Activated CD8-positive, alpha-beta memory T cell treated with anti-CD3 and anti-CD28 coated beads for 1 hour (primary cell): ENCODE measurements at places on chromosomes 12 and 14.

DNA sequence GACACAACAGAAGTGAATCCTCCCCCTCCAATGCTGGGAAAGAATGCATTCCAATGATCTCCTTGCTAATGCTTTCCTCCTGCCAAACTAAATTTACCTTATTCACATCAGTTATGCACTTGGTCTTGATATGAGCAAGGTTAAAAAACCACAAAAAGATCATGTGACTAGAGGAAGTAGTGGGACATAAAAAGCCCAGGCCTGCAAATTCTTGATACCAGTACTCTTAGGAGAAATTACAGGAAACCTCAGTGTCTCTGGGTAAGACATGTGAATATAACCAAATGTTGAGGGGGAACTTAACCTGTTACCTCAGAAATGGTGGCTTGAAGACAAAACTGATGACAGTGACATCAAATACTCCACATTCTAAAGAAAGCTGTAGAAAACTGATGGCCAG is 427.1 kb downstream of the RPS29 start:
- no peak for DNase-seq

DNA sequence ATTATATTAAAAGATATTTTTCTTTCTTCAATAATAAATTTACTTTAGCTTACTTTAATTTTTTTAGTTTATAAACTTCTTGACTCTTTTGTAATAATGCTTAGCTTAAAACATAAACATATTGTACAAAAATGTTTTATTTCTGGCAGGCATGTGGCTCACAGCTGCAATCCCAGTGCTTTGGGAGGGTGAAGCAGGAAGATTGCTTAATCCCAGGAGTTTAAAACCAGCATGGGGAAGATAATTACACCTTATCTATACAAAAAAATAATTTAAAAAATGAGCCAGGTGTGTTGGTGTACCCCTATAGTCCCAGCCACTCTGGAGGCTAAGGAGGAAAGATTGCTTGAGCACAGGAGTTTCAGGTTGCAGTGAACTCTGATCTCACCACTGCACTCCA is 120.7 kb downstream of the GPHN start:
- no peak for DNase-seq

DNA sequence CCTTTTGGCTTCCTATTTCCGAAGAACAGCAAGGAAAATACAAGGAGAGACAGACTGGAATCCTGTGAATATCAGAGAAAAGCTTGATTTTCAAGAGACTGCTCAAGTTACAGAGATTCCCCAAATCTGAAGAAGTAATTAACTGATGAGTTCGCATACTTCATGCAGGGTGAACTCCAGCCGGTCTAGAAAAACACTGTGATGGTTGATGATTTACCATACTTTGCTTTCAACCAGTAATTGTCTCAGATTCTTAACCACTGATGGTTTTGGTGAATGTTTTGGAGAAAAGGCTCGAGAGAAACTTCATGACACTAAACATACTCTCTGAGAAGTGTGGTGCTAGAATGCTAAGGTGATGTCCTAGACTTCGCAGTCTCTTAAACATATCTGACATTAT is 4.4 kb upstream of the PLXNC1 start:
- DNase-seq = no peak

DNA sequence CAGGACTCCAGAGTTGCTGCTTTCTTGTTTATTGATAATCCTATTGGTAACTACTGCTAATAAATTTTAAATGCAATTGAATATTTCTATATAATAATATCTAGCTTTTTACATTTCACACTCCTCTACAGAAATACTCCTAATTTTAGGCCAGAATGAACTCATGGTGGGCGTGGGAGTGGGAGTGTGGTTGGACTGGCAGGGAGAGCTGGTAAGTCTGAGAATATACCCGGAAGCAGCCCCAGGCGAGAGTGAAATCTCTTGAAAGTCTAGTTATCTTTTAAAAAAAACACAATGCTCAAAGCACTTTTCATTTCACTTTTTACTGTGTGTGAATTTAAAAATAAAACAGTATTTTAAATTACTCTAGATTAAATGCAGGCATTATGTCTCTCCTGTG is 4.7 kb downstream of the TMEM263 start:
- DNase-seq = no peak

DNA sequence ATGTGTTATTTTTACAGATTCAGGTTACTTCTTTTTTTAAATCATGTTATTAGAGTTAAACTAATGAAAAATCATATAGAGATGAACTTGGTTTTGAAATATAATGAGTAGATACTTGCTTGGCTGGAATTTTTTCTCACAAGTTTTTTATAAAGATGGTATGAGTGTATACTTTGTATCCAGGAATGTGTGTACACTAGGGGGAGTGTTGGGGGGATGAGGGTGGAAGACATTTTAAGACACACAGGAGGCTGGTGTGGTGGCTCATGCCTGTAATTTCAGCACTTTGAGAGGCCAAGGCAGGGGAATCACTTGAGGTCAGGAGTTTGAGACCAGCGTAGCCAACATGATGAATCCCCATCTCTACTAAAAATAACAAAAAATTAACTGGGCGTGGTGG is 23.2 kb downstream of the PPM1A start:
- DNase-seq = no peak

GRCh38 chr12:124604264-124604680 is 36.9 kb upstream of the NCOR2 start:
- DNase-seq = no peak

DNA sequence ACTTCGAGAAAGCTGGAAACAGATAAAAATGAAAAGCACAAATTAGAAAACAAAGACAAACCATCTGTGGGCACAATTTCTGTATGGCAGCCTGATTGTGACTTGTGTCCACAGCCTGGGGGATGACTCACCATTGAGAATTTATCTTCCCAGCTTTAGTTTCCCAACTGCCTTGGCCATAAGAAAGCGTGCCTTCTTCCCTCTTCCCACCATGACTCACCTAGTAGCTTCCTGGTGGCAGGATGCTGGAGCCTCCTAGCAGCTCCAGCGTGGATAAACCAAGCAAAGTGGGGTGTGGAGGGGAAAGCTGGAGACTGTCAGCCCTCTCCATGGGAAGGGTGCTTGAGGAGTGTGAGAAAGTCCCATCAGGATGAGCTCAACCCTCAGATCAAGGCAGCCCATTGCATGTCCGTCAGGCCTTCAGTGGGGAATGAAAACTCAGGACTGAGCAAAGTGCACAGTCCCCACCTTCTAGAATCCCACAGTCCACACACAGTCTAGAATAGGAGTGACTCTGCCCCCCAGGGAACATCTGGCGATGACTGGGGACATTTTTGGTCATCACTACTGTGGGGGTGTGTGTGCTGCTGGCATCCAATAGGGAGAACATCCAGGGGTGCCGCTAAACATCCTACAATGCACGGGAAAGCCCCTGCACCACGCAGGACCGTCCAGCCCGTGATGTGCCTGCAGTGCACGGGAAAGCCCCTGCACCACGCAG is 22.4 kb upstream of the SERPINA6 start:
- DNase-seq = no peak

DNA sequence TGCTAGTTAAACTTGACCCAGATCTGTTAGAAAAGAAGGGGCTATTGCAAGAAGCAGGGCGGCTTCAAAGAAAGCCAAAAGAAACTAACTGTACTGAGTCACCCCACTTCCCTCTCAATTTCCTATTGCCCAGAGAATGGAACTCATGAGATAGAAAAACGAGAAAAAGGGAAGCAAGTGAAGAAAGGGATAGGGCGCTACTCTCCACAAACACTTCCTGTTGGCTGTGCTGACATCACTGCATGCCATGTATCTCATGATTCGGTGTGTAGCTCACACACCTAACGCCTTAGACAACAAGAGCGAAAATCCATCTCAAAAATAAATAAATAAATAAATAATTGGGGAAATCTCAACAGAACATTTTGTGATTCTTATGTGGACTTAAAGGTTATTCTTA is 13.0 kb upstream of the P2RX4 start:
- no peak for DNase-seq

GRCh38 chr12:5428332-5429221 is 3.3 kb upstream of the NTF3 start:
- DNase-seq = no peak

DNA sequence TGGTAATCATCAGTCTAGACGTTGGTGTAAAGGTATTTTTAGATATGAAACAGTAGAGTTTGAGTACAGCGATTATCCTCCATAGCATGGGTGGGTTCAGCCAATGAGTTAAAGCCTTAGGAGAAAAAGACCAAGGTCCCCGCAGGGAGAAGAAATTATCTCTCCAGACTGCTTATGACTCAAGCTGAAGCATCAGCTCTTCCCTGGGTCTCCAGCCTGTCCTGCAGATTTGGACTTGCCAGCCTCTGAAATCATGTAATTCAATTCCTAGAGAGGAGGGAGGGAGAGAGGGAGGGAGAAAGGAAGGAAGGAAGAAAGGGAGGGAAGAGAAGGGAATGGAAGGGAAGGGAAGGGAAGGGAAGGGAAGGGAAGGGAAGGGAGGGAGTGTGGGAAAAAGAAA is 12.0 kb upstream of the DTX1 start:
- DNase-seq = no peak

DNA sequence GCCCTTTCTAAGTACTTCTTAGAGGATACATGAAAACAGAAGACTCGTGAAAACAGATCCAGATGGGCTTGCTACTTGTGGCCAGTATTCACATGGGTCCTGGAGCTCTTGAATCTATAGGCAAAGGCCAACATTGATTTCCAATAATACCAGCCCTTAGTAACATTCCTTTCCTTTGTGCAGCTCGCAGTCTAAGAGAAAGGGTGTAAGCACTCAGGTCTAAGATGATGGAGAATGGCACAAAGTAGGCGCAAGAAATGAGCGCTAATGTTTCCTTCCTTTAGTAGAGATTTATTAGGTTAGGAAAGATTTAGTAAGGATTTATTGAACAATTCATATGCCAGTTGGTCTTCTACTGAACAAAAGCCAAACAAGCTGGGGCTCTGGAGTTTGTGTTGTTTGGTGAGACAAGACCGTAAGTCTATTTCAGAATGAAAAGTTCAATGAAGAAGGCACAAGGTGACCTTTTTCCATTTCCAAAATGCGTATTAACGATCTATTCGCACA is 525 bp downstream of the RNU6-8 start:
- DNase-seq = no peak

DNA sequence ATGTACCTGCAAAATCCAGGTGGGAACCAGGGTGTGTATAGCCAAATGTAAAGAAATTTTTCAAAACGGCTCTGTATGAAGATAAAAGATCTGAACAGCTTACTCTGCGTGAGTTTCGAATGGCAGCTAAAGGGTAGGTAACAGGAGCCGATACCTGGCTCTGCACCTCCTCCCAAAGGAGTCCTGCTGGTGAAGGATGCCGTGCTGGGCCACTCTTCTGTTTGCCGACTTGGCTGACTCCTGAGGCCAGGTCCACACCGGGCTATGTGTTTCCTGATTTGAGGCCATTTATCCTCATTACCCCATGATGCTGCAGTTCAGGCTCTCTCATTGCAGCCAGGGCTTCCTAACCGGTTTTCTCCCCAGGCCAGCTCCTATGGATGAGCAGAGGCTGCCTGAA is 244.6 kb downstream of the SLC41A2 start:
- DNase-seq = no peak

DNA sequence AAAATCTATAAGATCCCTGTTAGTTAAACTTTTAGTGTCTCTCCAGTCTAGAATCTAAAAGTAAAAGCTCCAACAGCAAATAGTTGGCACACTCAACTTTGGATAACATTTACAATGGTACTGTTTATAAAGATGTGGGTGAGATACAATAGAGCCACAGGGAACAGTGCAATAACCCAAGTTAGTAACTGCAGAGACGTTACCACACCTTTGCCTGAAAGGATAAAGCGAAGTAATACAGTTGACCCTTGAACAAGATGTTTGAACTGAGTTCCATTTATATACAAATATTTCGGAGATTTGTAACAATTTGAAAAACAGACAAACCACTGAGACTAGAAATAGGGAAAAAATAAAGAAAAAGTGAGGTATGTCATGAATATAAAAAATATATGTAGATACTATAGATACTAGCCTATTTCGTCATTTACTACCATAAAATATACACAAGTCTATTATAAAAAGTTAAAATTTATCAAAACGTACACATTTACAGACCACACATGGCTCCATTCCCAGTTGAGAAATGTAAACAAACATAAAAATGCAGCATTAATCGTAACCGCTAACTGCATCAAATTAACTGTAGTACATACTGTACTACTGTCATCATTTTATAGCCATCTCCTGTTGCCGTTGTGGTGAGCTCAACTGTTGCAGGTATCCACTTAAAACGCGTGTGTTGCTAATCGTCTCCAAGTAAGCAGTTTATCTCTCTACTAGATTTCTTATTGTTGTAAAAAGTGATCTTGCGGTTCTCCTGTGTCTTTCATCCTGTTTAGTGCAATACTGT is 56.5 kb upstream of the HIF1A start:
- DNase-seq = no peak

DNA sequence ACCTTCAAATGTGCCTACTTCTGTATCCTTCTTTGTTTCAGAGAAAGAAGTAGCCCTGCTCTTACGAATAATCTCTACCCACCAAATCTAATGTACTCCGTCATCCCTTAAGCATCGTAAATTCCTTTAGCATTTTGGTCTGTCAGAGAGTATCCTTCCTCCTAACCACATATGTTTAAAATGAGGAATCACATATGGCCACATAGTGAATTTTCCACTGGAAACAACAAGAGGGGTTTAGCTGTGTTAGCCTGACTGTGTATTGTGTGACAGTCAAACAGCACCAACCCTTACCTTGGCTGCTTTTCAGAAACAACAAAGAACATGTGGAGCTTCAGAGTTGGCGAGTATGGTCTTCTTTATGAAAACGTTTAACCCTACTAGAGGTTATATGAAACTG is 5.5 kb downstream of the LUM start:
- DNase-seq = no peak

GRCh38 chr12:24551163-24551786 is 397.6 kb downstream of the BCAT1 start:
- no peak for DNase-seq

- DNase-seq = no peak
Measured at GRCh38 chr12:74415633-74416032, 122.0 kb upstream of the ATXN7L3B start.

DNA sequence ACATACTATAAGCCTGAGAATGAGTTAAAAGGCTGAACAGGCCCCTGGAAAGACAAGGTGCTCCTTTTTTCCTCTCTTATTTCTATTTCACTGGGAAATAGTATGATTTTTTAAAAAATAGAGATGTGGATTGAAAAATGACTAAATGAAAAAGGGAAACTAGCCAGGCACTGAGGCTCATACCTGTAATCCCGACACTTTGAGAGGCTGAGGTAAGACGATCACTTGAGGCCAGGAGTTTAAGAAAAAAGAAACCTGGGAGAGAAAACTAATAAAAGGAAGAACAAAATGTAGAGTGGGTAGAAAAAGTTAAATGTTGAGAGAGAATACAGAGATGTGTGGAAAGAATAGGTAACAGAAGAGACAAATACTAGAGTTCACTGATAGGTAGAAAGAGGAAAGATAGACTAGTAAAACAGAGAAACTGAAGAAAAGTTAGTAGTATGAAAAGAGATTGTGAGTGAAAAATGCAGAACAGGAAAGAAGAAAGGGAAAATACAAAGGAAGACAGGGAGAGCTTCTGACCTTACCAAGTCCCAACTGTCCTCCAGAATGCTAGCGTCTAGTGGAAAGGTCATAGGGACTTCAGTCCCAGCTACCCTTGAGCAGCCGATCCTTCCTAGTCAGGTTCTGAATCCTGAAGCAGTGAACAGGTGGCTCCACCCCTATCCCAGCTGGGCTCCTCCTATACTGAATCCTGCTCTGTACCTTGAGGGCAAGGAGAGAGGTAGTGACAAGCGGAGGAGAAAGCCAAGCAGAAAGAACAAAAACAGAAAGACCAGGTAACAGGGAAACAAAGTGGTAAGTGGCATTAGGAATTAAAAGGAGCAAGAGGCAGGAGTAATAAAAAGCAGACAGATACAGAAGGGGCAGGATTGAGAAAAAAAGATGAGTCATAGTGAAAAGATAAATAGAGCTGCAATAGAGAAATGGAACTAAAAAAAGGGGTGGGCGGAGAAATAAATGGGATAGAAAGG is 7.3 kb downstream of the TMEM116 start:
- DNase-seq = no peak
